ENCODE measurements at places on chromosomes 12 and 14.
A peak's percentile ranks its signal among the peaks of the same experiment; 100 is the strongest.

GRCh38 chr12:118432812-118433545 lies 56.6 kb downstream of the SUDS3 start:
- no peak for DNase-seq

DNA sequence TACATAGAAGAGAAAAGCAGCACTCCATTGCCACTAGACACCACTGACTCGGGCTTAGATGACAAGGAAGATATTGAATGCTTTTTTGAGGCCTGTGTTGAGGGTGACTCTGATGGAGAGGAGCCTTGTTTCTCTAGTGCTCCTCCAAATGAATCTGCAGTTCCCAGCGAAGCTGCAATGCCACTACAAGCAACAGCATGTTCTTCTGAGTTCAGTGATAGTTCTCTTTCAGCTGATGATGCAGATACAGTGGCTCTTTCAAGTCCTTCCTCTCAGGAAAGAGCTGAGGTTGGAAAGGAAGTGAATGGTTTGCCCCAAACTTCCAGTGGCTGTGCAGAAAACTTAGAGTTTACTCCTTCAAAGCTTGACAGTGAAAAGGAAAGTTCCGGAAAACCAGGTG lies 114.5 kb upstream of the NPAS3 start:
- DNase-seq = no peak

DNA sequence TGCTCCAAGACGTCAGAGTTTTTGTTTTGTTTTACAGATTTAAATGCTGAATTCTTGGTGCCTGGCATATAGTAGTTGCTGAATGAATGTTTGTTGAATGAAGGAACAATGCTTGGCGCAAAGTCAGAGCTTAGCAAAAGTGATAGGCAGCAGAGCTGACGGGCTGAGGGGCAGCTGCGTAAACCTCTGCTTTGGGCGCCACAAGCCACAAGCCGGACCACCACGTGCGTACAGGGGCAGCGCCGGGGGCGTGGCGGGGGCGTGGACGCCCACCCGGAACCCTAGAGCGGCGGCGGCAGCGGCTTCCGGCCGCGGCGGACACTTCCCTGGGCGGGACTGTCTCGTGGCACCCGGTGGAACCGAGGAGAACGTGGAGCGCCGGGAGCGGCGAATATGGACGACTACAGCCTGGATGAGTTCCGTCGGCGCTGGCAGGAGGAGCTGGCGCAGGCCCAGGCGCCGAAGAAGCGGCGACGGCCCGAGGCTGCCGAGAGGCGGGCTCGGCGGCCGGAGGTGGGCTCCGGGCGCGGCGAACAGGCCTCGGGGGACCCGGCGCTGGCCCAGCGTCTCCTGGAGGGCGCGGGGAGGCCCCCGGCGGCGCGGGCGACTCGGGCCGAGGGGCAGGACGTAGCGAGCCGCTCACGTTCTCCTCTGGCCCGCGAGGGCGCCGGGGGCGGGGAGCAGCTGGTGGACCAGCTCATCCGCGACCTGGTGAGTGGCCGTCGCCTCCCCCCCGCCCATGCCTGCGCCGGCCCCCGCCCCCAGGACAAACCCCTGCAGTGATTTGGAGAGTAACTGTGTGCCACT lies at the start of gene FBXW8:
TSS of gene FBXW8 (plus strand) at position 306 of the 807 bp plus-strand sequence. CDS start at position 394, 88 bp downstream.
- peak; percentile 41 for DNase-seq

- no peak for DNase-seq
Measured at GRCh38 chr14:33542338-33543287, 408.3 kb downstream of the EGLN3 start.

DNA sequence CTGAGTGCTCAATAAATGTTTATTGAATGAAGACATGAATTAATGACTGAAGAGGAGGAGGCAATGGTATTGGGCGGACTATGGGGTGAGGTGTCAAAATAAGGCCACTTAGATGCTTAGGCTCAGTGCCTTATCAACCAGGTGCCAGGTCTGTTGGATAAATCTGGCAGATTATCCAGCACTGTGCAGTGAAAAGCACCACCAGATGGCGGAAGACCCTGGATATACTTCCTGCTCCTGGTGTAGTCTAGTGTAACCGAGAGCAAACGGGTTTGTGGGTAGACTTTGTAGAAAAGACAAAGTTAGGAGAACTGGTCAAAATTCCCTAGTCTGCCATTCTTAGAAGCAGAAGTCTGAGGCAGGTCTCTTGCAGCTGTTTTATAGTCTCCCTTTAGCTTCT lies 306.3 kb downstream of the ATP23 start:
- DNase-seq = no peak

GRCh38 chr12:107564946-107565345 lies 120.7 kb upstream of the PWP1 start:
- DNase-seq = no peak

GRCh38 chr14:57066463-57066862 lies 202.2 kb downstream of the EXOC5 start:
- DNase-seq = no peak

- DNase-seq = no peak
Measured at GRCh38 chr14:95935228-95935822, 58.7 kb downstream of the TUNAR start.

- no peak for DNase-seq
Measured at GRCh38 chr12:118035190-118036041, 18.9 kb downstream of the RFC5 start.

GRCh38 chr14:94906991-94907587 lies 137.2 kb upstream of the GSC start:
- DNase-seq = no peak

GRCh38 chr14:33897878-33898535 lies 52.9 kb downstream of the EGLN3 start:
- DNase-seq = no peak

GRCh38 chr12:9148926-9149325 lies 33.2 kb upstream of the A2M start:
- DNase-seq = no peak

GRCh38 chr12:123516216-123516780 lies 17.2 kb downstream of the RILPL1 start:
- DNase-seq = no peak

DNA sequence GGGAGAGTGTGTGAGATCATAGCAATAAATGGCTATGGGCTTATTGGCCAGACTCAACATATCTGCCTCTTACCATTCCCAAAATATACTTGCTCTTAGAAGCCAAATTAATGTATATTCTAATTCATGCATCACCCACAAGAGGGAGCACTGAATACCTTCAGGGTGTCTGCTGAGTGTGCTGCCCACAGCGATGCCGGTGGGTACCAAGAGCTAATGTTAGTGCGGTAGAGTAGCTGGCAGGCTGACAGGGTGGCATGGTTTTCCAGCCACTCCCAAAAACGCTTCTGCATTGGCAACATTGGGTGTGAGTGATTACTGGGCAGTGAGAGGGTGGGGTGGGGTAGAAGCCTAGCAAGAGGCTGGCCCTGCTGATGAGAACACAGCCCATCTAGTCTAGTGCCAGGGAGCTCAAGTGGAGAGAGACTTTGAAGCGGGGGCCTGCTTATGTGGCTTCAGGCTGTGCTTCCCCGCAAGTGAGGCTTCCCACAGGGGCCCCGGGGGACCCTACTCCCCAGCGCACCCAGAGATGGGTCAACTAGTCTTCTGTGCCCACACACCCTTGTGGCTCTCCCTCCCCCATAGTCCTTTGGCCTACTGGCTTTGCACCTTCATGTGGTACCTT lies 9.2 kb upstream of the PLEKHD1 start:
- no peak for DNase-seq

GRCh38 chr14:43853541-43853940 lies 653.5 kb downstream of the FSCB start:
- no peak for DNase-seq
